ENCODE measurements at places on chromosomes 6 and 20.

- no peak for DNase-seq
Measured at GRCh38 chr20:54014293-54014926, 56.0 kb downstream of the BCAS1 start.

GRCh38 chr6:152301021-152301764 lies 336.0 kb downstream of the SYNE1 start:
- DNase-seq, result no peak

- no peak for DNase-seq
Measured at GRCh38 chr20:62045529-62046285, 20.0 kb downstream of the TAF4 start.

DNA sequence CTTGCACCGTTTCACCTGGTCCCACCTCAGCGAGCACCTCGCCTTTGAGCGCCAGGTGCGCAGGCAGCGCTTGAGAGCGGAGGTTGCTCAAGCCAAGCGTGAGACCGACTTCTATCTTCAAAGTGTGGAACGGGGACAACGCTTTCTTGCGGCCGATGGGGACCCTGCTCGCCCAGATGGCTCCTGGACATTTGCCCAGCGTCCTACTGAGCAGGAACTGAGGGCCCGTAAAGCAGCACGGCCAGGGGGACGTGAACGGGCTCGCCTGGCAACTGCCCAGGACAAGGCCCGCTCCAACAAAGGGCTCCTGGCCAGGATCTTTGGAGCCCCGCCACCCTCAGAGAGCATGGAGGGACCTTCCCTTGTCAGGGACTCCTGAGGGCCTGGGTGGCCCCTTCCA lies 1.5 kb downstream of the ABT1 start:
- no peak for DNase-seq

DNA sequence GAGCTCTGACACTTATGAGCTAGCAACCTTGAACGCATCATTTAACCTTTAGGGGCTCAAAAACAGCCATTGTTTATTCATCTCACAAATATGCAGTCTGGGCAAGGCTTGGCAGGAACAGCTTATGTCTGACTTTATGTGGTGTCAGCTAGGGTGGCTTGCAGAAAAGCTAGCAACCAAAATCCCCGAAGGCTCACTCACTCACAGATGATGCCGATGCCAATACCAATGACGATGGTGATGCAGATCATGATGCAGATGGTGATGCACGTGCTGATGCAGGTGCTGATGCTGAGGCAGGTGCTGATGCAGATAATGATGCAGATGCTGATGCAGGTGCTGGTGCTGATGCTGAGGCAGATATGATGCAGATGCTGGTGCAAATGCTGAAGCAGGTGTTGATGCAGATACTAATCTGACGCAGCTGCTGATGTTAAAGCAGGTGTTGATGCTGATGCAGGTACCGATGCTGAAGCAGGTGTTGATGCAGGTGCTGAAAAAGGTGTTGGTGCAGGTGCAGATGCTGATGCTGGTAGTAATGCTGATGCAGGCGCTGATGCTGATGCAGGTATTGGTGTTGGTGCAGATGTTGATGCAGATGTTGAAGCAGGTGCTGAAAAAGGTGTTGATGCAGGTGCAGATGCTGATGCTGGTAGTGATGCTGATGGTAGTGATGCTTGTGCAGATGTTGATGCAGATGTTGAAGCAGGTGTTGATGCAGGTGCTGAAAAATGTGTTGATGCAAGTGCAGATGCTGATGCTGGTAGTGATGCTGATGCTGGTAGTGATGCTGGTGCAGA lies 195.6 kb downstream of the NFATC2 start:
- no peak for DNase-seq

DNA sequence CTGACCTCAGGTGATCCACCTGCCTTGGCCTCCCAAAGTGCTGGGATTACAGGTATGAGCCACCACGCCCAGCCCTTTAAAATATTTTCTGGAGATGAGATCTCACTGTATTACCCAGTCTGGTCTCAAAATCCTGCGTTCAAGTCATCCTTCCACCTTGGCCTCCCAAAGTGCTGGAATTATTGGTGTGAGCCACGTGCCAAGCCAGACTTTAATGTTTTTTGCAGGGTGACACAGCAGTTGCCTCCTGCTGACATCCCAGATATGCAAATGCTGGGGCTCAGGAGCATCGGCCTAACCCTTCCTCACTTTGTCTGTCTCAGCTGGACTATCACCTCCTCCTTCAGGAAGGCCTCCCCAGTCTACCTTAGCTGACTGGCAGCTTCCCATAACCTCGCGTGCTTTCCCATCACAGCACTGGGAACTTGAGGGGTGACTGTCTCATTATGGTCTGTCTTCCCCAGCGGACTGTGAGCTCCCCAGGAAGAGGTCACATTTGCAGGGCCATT lies 14.3 kb upstream of the ID1 start:
- no peak for DNase-seq
